ENCODE measurements at places on chromosomes 11 and 22. TPM values are rescaled to one million over a fixed set of nuclear protein-coding genes. Genes with fewer than 3 reads are reported as not detected.
A peak's percentile ranks its signal among the peaks of the same experiment; 100 is the strongest.

- DNase-seq = no peak
These were observed 143.4 kb downstream of the CTTN start for GRCh38 chr11:70541699-70542098.

DNA sequence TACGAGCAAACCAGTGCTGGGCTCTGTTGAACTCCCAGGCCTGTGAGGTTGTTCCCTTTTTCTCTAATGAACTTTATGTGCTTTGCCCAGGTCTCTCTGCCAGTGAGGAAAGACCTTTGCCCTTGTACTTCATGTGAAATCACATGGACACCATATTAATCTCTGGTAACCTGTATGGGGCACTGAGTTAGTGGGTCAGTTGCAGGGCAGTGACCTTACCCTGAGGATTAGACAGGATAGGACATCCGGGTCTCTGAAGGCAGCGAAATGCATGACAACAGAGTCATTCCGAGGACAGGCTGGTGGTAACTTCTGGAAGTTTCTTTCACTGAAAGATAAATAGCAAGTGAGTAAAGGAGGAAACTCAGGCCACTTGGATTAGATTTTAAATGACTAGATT, 93.7 kb downstream of the ZBTB16 start:
- DNase-seq = peak; percentile 63

- no peak for DNase-seq
These were observed 47.7 kb downstream of the DKK3 start for GRCh38 chr11:11960687-11961086.

GRCh38 chr22:38164551-38164918, 17.1 kb downstream of the PLA2G6 start:
- no peak for DNase-seq

The C11orf87 gene
- not detected for polyA plus RNA-seq

The TPST2 gene
- polyA plus RNA-seq = 6.3 TPM

The ANGPTL5 gene
- 0.18 TPM for polyA plus RNA-seq
